ENCODE measurements at places on chromosomes 1 and 21.

DNA sequence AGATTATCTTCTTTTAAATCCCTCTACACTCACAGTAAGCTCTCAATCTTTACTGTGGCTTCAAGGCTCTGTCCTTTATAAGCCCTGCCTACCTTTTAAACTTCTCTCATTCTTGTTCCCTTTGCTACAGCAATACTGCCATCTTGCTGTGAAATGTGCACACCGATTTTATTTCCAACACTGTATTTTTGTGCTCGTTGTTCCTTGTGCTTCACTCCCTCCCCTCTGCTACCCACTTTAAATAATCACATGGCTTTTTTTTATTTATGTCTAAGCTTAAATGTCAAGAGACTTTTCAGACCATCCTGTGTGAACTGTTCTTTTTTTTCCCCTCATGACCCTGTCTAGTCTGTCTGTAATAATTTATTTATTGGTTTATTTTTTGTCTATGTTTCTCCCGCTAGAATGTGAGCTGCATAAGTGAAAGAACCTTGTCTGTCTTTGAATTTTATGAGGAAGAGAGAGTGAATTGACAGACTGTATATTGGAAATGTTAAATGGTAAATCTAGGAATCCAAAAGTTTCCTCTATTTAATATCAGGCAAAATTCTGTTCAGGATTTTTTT is 45.7 kb downstream of the ABCD3 start:
- DNase-seq = no peak

GRCh38 chr1:154330669-154331068 is 5.3 kb downstream of the ATP8B2 start:
- DNase-seq = no peak

- no peak for DNase-seq
These were observed 103.6 kb upstream of the BARHL2 start for GRCh38 chr1:90820745-90821144.

DNA sequence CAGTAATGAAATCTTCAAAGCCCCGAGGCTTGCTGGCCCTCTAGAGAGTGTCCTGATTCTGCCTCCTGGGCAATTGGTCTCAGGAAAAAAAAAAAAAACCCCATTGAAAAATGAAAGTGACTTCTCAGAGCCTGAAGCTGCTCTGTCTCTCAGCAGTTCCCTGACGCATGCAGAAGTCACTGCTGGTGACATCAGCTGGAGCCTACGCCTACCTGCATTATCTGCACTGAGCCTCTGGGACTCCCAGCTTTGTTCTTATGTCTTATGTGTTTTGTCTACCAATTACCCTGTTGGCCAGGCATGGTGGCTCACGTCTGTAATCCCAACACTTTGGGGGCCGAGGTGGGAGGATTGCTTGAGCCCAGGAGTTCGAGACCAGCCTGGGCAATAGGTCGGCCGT is 10.1 kb upstream of the SLC25A33 start:
- DNase-seq = no peak

GRCh38 chr1:94773296-94773809 is 46.8 kb upstream of the SLC44A3 start:
- DNase-seq = no peak

DNA sequence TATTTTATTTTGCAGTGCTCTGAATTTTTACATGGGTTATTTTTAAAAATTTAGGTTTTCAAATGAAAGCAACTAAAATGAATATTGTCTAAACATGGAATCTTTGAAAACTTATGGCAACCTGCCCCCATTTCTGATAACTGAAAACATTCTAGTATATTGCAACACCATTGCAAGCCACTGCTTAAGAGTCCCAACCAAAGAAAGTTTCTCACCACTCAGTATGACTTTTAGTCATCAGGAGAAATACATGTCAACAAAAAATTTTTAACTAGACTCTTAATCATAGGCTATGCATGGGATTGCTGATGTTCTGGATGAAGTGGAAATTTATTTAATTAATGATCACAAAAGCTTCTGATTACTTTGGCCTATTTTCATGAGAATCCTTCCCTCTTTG is 112.1 kb downstream of the TNFSF18 start:
- no peak for DNase-seq

- no peak for DNase-seq
These were observed 4.9 kb upstream of the ZNF644 start for GRCh38 chr1:91026777-91027176.

- DNase-seq = no peak
These were observed 188.5 kb downstream of the GRIK3 start for GRCh38 chr1:36845802-36846201.

DNA sequence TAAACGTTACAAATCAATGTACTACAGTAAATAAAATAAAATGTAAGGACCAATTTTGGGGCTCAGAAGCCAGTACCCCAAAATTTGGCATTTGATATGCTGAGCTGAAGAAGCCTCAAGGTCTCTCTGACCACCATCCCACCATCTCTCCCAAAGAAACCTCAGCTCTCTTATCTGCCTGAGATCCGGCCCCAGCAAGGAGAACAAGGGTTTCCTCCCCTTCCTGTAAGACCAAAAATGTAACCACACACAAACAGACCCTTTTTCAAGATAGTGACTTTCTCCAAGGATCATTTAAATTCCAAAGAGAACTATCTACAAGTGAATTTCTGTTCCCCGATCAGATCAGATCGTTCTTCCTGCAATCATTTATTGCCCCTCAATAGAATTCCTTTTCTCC is 68.1 kb upstream of the SLC45A1 start:
- no peak for DNase-seq

DNA sequence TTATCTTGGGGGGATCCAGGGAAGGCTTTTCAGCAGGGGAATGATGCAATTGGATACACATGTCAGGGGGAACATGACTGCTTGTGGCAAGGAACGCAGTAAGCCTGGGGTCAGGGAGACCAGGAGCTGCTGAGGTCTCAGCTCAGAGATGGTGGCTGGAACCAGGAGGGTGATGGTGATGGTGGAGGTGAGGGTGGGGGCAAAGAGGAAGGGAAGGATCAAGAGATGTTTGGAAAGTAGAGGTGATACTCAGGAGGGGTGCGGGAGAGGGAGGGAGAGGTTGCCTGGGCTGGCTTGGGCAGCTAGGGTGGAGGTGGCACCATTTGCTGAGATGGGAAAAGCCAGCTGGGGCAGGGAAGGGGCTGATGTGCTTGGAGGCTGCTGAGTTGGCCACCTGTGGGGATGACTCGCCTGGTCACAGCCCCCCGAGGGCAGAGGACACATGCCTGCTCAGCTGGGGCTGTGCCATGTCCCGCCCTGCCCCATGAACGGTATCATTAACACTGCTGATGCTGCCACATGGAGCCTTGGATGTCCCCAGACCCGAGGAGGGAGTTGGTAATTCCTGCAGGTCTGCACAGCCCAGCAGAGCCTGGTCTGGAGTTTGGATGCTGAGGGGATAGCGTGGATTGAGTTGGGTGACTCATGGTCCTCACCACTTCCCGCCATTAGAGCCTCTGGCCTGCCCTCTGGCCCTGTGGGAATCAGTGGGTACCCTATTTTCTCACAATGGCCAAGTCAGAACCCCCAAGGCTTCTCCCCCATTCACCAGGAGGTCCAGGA is 6.3 kb upstream of the PADI1 start:
- peak; percentile 17 for DNase-seq

DNA sequence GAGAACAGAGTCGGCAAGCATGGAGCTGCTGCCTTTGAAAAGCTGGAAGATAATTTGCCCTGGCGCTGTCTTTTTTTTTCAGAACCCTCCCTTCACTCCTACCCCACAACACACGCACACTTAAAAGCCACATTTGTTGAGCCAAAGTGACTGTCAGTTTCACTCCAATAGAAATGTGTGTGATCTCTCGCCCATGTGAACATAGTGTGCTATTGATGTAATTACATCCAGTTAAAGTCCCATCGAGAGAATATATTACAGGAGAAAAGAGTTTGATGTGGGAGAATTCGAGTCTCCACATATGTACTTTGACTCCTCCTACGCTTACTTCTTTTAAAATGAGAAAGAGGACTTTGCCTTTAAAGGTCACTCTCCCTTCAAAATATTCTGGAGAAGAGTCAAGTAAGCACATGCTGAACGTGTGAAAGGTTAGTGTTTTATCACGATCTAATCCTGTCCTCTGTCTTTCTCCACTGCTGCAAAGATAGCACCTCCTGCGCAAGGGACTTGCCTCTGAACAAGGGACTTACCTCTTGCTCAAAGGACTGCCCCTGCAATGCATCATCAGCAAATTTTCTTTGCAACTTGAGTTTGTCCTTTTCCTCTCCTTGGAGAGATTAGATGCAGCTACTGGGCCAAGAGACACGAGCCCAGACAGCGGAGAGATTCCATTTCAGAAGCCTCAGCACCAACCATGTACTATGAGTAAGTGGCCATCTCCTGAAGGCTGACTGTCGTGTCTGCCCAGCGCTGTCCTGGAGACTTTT is 613.9 kb downstream of the PTPRU start:
- no peak for DNase-seq

DNA sequence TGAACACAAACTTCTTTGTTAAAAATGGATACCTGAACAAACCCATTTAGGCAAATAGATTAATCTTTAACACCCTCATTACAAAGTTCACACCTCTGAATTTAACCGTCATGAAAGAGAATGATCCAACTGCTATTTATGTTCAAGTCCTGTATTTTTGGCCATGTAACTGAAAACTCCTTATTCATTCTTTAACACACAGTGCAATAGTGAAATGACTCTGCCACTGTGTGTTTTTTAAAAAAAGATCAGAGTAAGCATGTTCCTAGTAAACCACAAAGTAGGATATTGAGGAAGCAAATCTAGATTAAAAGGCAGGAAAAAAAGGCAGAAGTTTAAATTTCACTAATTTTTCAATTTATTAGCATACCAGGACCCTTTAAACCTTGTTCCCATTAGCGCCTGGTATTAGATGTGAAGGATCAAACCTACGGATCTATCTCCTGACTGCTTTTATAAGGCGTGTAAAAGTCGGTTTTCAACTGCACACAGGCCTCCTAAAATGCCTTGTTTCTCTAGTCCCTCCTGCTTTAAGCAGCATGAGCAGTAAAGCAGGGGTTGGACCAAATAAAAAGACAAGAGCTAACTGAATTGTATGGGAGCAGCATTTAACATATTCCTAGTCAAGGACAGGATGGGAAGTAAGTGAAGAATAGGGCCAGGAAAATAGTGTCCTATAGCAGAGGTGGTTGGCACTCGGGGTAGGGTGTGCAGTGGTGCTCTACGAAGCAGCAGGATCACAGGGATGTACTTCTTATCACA is 33.4 kb downstream of the NUCKS1 start:
- DNase-seq = no peak

DNA sequence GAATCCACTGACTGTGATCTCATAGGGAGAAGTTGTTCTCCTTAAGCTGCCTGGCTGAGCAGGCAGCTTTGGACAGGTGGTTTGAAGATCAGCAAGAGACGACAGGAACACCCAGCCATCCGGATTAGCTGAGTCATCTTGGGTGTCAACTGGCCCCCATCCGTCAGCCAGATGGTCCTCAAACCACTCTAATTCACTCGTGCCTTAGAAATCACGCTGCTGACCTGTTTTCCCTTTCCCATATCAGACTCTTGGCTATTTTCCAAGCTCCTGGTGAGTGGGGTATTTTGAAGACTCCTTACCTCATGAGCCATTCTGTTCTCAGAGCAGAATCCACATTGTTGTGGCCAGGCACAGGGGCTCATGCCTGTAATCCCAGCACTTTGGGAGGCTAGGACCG is 149.1 kb upstream of the L1TD1 start:
- DNase-seq = no peak

DNA sequence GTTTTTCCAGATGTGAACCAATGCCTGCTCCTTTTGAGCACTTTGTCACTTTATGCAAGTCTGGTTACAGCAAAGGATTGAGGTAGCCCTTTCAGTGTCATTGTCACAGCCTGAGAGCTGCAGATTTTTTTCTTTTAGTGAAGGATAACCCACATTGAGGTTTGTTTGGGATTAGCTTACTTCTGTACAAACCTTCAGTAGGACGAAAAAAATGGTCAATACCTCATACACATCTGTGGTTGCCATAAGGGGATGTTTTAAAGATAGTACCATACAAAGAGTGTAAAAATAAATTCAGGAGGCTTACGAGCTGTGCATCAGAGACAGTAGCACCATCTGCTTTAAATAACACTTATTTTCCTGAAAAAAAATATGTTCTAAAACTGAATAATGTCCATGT is 566.0 kb downstream of the AJAP1 start:
- no peak for DNase-seq

DNA sequence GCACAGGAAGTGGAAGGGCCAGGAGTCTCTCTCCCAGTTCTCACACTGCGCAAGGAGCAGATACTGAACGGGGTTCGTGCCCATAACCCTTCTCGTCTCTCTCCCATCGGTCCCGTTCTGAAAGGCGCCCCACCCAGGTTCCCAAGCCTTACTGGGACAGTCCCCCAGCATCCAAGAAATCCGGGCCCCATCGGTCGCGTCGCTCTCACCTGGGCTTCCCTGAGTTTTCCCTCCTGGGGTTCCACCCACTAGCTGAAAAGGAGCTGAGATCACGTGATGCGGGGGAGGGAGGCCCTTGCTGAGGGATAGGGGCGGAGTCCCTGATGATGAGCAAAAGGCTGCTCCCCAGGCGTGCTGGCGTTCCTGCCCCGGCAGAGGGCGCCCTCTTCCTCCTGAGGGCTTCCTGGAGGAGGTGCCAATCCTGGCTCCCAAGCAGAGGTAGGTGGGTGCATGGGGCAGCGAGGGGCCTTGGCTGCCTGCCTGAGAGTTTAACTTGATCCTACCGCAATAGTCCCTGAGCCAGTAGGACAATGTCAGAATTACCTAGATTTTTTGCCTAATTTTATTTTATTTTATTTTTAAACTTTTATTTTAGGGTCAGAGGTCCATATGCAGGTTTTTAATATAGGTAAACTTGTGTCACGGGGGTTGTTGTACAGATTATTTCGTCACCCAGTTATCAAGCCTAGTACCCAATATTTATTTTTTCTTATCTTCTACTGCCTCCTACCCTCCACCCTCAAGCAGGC is at the start of gene SPOCD1:
TSS of gene SPOCD1 (minus strand) at position 271 of the 749 bp plus-strand sequence. CDS start 689 bp downstream, outside the sequence.
- peak; percentile 98 for DNase-seq

GRCh38 chr1:93023281-93023680 is 55.8 kb upstream of the MTF2 start:
- DNase-seq = no peak

GRCh38 chr1:22789356-22789994 is 78.8 kb downstream of the EPHB2 start:
- no peak for DNase-seq

- no peak for DNase-seq
These were observed 41.0 kb downstream of the WASF2 start for GRCh38 chr1:27448982-27449381.
